NK-92 treated with Interleukin-12 subunit alpha and Interleukin-12 subunit beta, amount 100 ng/mL, for 24 hours (cell line): ENCODE measurements at places on chromosomes 1 and 21.

DNA sequence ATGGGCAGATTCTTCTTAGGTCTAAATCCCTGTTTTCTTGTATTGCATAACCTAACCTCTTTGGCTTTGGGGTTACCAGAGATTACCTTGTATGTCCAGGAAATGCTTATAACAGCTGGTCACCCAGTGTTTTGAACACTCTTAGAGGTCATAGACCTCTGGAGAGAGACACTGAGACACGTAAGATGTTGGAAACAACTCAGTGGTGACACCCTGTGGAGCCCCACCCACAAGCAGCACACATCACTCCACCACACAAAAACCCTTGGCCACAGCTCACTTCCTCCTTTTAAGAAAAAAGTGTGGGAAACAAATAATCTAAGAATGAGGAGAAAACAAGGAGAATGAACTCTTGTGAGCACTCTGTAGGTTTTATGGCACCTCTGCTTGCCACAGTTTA lies 26.3 kb upstream of the CYP4B1 start:
- DNase-seq, result no peak

- DNase-seq, result no peak
These were observed 378.4 kb upstream of the RUNX1 start for GRCh38 chr21:35427320-35428000.

- no peak for DNase-seq
These were observed 10.3 kb downstream of the ITGB2 start for GRCh38 chr21:44910229-44911067.

GRCh38 chr1:53037159-53037558 lies 24.9 kb upstream of the PODN start:
- no peak for DNase-seq

DNA sequence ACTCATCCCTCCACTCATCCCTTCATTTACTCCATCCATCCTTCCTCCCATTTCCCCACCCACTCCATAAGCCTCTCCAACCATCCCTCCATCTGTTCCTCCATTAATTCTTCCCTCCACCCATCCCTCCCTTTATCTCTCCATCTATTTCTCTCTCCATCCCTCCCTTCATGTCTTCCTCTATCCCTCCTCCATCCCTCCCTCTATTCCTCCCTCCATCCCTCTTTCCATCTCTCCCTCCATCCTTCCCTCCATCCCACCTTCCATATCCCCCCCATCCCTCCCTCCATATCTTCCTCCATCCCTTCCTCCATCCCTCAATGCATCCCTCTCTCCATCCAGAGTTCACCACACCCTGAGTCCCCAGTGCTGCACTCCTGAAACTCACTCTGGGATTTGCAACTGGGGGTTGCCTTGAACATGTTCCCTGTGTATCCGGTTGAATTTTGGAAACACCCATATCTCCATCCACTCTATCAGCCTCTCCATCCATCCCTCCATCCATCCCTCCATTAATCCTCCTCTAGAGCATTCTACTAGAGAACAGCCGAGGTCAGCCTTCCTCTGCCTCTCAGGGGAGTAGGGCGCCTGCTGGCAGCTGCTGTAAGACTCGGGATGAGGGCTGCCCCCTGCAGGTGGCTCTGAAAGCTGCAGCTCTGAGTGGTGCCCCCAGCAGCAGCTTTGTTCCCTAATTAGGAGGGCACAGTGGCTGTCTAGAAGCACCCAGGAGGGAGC lies 39.4 kb downstream of the ABCG1 start:
- peak; percentile 45 for DNase-seq

DNA sequence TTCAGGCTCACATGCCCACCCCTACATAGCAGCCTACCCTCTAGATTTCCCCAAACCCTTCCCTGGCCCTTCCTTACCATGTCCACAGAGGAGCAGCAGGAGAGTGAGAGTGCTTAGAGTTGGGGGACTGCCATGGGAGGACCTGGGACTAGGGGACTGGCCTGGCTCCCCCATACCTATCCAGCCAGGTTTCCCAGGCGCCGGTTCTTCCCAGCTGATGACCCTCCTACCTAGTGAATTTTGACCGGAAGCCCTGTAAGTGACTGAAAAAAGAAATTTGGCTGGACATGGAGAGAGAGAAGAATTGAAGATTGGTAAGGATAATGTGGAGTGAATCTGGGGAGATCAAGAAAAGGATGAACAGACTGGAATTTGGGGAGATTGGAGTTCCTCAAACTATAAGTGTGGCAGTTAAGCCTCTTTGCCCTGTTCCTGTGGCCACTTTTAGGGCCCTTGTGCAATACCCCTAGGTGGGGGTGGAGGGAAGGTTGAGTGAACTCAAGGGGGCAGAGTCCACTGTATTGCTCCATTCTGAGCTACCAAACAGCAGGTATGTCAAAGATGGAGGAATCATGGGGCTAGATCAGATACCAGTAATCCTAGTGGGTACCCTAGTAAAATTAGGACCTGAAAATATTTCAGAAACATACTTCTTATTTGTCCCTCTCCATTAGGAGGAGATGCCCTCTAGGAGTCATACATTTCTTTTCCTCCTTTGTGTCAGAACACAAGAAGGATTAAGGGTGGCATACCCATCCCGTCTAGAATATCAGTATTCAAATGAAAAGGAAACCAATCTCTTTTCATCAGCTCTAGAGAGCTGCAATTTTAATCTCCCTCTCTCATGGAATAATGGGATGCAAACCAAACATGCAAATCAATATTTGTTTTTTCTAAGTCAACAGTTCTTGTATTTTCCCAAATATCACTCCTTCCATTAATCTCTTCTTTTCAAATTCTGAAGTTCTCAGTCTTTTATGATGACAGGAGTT lies 1.2 kb downstream of the HJV start:
- no peak for DNase-seq

GRCh38 chr1:12472798-12473551 lies 145.0 kb downstream of the DHRS3 start:
- peak; percentile 56 for DNase-seq

- no peak for DNase-seq
These were observed 7.6 kb downstream of the SESN2 start for GRCh38 chr1:28266920-28267322.

- DNase-seq, result no peak
These were observed 355.6 kb upstream of the ST6GALNAC5 start for GRCh38 chr1:76511558-76512179.

- no peak for DNase-seq
These were observed 25.2 kb upstream of the OR10J4 start for GRCh38 chr1:159406821-159407220.

DNA sequence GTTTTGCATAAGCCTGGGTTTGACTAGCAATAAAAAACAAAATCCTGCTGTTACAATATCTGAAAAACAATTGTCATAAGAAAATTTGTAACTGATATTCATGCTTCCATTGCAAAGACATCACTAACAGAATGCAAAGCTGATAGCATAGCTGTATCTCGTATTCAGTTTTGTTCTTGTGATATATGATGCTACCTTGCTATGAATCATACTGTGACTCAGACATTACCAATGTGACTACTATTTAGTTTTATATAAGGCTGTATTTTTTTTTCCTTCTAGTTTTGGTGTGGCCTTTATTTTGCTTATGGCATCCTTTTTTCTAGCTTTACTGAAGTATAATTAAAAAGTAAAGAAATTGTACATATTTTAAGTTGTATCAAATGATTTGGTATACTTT lies 1381.8 kb downstream of the MRPL39 start:
- no peak for DNase-seq

GRCh38 chr1:2275796-2276536 lies 47.8 kb downstream of the SKI start:
- no peak for DNase-seq

- no peak for DNase-seq
These were observed 115.7 kb upstream of the IPO9 start for GRCh38 chr1:201713086-201713810.

DNA sequence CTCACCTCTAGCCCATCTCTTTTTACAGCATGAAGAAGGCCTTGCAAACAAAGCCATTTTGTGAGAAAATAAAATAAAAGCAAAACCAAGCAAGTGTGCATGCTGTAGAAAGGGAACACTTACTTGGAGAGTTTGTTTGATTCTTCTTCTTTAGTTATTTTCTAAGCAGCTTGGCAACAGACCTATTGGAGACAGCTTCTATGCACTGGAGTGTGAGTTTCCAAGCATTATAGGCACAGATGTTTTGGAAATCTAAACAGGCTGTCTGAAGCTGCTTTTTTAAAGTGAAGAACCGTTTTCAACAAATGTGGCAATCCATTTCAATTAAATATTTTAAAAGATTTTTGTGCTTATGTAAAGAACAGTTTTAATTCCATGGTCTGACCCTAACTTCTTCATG lies 76.6 kb downstream of the NGF start:
- no peak for DNase-seq

DNA sequence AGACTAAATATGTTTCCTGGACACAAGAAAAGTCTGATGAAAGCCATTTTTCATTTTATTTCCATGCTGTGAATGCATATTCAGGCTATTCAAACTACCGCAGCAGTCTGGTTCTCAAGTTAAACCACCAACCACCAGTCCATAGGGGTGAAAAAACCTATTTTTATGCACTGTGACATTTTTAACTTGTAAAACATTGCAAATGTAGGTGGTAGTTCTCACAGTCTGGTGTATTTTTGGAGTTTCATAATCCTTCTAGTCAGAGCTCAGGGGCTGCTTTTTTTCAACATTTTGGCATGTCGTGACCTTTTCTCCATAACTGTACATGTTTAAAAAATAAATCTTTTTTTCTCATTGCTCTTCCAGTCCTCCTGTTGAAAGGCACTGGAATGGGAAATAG lies 907.6 kb upstream of the ADGRL2 start:
- no peak for DNase-seq

DNA sequence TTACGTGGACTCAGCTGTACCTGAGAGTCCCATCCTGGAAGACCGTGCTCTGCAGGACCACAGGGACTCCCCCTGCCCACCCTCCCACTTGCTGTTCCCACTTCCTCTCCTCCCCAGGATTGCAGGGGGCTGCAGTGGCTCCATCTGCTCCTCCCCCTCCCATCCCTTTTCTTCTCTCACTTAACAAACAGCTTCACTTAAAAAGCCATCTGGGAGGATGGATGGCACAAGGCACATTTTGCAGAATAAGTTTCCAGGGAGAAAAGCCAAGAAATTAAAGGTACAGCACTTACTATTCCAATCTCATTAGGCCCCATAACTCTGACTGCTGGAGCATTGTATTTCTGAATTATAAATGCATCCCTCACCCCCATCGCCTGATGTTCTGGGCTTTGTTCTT lies 458.7 kb downstream of the PTPRU start:
- no peak for DNase-seq

DNA sequence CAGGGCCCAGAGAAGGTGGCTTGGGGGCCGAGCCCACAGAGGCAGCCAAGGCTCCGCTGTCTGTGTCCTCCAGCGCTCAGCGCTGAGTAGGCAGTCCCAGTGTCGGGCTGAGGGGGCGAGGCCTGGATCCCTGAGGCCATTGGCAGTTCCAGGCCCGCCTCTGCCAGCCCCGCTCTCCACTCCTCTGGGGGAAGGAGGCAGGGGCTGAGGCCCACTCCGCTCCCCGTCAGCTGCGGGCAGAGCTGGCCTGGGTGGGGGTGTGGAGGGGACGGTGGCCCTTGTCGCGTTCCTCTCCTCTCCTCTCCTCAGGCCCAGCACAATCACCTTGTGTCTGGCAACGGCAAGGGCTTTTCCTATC lies 132.8 kb downstream of the CASZ1 start:
- DNase-seq, result no peak

DNA sequence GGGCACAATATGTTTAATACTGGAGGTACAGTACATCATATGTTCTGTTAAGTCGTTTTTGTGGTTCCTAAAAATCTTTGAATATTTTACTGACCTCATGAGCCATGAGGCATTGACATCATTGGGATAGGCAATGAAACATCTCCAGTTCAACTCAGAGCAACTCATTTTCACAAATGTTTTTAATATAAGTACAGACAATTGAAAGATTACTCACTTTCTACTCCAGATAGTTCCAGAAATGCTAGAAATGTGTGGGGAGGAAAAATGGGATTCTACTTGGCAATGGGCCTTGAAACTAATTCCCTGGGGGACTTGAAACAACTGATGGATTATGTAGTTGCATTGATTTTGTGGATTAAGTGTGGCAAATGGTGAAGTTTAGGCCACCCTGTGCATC lies 7.2 kb upstream of the C8B start:
- DNase-seq, result no peak

GRCh38 chr1:110477445-110477957 lies 26.6 kb downstream of the PROK1 start:
- DNase-seq, result no peak

GRCh38 chr1:90614872-90615271 lies 102.2 kb downstream of the BARHL2 start:
- no peak for DNase-seq

- no peak for DNase-seq
These were observed 1193.4 kb downstream of the NCAM2 start for GRCh38 chr21:22191581-22191980.

DNA sequence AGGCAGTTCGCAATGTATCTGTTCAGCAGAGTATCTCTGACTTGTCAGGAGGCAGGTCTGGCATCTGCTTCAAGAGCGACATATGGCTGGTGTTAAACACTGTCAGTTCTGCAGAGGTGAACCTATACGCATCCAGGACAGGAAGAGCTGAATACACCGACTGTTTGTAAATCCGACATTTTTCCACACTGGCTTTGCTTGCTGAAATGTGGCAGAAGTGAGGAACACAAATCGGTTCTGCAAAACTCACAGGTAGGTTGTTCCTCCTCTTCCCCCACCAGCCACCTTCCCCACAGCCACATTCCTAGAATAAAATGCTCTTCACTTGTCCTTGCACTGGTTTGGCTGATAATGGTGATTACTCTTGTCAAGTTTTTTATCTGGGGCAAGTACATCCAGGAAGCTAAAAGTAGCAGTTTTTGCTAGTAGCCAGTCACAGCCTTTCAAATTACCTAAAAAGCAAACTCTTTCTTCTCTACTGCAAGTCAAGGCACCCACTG lies 289.2 kb downstream of the GRIK1 start:
- no peak for DNase-seq

GRCh38 chr1:229941831-229942230 lies 125.2 kb upstream of the GALNT2 start:
- no peak for DNase-seq

GRCh38 chr21:46119637-46120271 lies 21.8 kb downstream of the COL6A2 start:
- DNase-seq, result no peak

DNA sequence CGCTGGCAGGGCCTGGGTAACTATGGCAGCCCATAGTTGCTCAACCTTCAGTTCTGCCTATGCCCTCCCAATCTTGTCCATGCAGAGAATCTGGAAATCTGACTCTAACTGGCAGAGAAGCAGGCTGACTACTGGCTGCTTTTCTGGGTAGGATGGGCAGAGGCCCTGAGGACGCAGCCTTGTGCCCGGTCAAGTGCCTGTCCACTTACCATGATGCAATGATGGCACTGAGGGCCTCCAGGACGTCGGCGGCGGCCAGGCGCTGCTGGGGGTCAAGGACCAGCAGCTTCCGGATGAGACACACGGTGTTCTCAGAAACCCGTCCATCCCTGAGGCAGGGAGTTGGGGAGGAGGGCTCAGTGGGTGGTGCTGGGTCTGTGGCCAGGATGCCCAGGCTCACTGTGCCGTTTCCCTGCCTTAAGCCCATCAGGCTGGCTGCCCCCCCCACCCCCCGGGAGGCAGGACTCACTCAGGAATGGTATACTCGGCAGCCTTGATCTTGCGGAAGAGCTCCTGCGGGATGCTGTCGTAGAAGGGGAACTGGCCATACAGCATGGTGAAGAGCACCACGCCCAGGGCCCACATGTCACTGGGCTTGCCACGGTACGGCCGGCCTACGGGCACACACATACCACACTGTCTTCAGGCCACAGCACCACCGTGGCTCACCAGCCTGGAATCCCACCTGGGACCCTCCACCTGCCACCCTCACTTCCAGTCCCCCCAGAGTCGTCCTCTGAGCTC lies 20.4 kb upstream of the EVA1B start:
- DNase-seq, result no peak

GRCh38 chr1:11150326-11150725 lies 38.8 kb upstream of the ANGPTL7 start:
- no peak for DNase-seq

GRCh38 chr1:21192871-21193270 lies 16.2 kb upstream of the EIF4G3 start:
- DNase-seq, result no peak
